CD4-positive, alpha-beta T cell treated with Interleukin-17A for 4 hours (primary cell): ENCODE measurements at places on chromosomes 11 and 22.
A peak's percentile ranks its signal among the peaks of the same experiment; 100 is the strongest.

DNA sequence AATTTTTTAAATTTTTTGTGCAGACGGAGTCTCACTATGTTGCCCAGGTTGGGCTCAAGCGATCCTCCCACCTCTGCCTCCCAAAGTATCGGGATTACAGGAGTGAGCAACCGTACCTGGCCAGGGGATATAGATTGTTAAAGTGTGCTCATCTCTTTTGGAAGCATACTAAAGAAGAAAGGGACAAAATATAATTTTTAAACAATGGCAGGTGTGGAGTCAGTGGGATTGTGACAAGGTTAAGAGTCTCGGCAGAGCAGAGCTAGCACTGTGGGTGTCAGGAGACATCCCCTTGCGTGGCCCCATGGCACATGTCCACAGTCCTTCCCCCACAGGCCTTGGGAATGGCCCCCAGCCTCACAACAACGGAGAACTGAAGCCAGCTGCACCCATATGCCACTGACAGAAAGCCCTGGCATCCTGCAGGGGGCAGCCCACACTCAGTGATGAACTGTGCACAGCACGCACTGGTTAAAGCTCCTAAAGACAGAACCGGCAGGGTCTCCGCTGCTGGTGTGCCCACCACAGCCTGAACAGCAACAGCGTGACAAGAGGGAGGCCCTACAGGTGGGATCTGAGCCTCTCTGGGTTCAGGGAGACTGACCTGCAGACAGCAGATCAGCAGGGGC, 29.9 kb downstream of the SERPIND1 start:
- peak; percentile 52 for DNase-seq

GRCh38 chr22:43440556-43440955, 28.7 kb downstream of the MPPED1 start:
- DNase-seq: no peak

DNA sequence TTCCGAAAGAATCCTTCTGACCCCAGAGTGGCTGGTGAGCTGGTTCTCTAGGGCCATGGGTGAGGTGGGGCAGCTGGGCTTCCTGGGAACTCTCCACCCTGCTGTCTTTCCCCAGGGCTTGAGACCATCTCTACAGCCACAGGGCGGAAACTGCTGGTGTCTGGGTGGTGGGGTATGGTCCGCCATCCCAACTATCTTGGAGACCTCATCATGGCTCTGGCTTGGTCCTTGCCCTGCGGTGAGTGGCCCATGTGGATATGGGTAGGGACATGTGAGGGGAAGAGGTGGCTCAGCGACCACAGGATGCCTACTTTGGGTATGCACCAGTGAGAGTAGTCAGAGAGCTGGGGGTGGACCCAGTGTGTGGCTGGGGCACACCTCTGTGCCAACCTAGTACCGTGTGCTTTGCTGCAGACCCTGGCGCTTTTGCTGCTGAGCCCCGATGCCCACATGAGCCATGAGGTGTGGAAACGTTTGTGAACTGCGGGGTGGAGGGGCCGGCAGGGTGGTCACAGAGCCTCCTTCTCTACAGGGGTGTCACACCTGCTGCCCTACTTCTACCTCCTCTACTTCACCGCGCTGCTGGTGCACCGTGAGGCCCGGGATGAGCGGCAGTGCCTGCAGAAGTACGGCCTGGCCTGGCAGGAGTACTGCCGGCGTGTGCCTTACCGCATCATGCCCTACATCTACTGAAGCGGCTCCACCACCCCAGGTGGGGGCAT, 2.0 kb downstream of the ZNHIT2 start:
- no peak for DNase-seq

DNA sequence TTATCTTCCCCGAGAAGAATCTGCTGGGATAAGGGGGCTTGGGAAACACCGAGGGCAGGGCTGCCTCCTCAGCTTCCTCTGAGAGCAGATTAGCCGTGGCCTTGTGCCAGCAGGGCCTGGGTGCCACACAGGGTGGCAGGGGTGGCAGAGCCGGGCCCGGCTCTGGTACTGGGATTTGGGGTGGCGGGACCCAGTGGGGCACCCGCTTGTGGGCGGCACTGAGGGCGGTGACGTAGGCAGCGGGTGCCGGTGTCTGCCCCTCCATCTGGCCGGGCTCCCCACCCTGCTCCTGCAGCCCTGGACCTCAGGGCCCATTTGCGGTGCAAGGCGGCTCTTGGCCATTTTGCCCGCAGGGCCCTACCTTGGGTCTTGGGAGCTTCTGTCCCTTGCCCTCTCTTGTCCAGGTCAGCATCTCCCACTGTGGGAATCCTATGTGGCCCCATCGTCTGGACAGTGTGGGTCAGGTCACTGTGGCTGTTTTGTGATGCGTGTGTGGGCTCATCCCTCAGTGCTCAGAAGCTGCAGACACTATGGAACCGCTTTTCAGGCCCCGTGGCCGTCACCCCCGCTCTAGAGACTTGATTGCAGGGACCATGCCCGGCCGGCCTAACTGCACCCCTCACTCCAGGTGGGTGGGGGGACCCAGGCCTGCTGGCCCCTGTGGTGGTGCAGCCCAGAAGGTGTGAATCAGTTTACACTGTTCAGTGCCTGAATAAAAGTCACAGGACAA, 29.7 kb upstream of the KRTAP5-6 start:
- DNase-seq: no peak

GRCh38 chr22:21641417-21641788, 699 bp upstream of the SDF2L1 start:
- no peak for DNase-seq

DNA sequence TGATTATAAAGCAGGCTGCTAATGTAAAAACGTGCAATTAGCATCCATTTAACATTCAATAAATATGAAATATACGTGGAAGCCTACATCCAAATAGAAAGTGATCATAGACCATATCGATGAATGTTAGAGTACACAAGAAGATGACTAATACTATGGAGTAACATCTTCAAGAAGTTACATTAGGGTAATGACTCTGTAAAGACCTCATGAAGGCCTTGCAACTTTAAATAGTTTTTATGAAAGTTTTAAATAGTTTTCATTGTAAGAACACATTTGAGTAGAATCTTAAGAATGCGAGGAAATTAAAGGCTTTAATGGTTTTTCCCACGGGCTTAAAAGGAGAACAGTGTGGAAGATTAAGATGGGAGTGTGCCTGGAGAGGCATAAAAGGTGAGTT, 1.4 kb downstream of the TRIM34 start:
- DNase-seq: no peak

DNA sequence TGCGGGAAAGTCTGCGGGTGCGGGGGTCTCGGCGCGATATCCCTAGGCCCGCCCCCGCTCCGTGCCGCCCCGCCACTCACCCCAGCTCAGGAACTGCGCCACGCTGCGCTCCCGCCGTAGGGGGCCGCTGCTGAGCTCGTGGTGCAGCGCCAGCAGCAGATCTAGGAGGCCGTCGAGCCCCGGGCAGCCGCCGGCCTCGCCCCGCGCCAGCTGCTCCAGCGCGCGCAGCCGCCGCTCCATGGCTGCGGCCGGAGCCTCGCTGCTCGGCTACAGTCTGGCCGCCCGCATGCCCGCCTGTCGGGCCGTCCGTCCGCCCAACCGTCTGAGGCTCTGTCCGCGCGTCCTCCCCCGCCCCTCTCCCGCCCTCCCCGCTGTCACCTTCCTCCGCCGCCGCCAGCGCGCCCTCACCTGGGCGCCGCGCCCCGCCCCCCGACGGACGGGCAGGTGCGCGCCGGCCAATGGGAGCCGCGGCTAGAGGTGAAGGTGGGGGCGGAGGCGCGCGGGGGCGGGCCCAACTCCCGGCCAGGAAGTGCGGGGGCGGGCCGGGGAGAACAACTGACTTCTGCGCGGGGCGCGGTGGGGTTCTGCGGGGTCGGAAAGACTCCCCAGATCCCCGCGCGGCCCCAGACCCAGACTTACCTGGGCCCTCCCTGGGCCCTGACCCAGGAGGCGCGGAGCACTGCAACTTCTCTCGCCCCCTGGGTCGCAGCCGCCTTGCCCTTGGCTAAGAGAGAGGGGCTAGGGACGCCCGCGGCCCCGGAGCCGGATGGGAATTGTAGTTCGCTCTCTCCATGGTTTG, at the start of gene CDC42BPG:
Gene CDC42BPG (minus strand): TSS at position 324 of the 799 bp plus-strand sequence. CDS start 84 bp downstream, at position 240.
- peak; percentile 88 for DNase-seq

GRCh38 chr22:29022101-29022817, 39.4 kb downstream of the C22orf31 start:
- no peak for DNase-seq

- DNase-seq: no peak
Measured at GRCh38 chr11:113638376-113638775, 67.7 kb downstream of the TMPRSS5 start.

GRCh38 chr11:105734426-105734825, 124.6 kb downstream of the GRIA4 start:
- no peak for DNase-seq

DNA sequence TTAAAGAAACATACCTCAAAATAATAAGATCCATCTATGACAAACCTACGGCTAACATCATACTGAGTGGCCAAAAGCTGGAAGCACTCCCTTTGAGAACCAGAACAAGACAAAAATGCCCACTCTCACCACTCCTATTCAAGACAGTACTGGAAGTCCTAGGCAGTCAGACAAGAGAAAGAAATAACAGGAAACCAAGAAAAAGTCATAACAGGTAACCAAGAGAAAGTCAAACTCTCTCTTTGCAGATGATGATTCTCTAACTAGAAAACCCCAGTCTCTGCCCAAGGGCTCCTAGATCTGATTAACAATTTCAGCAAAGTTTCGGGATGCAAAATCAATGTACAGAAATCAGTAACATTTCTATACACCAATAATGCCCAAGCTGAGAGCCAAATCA, 35.6 kb downstream of the TMEM123 start:
- no peak for DNase-seq

DNA sequence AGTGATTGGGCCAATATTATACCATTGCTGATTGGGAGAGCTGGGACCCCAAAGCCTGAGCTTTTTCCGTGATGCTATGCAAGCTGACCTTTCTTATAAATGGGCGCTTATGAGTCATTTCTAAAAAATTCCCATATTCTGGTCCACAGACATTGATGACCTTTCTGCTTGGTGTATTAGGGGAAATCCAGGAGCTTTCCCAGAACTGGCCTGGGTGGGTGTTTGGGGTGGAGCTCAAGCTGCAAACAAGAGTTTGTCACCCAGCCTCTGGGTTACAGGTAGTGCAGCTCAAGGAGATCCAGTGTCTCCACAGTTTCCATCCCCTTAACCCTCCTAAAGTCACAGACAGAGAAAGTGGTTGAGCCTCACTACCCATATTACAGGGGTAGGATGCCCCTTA, 67.7 kb downstream of the CCDC81 start:
- no peak for DNase-seq
